NCI-H1930 (cell line): ENCODE measurements at places on chromosomes 4 and X.
A peak's percentile ranks its signal among the peaks of the same experiment; 100 is the strongest.

DNA sequence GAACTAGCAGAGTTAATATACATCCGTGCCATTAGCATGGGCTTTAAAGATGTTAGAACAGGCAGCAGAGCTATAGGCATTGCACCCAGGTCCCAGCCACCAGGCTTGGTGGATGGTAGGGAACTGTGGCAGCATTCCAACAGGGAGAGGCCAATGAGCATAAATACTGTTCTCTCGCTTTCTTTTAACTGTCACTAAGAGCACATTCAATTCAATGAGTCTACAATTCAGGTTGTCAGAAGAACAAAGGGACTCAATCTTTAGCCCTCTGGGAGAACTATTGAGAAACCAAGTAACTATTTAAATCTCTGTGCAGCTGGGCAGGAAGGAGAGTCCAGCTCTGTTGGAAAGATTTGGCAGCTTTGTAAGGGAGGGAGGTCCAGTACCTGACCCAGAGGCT is 165.6 kb downstream of the CHIC1 start:
- DNase-seq: no peak

DNA sequence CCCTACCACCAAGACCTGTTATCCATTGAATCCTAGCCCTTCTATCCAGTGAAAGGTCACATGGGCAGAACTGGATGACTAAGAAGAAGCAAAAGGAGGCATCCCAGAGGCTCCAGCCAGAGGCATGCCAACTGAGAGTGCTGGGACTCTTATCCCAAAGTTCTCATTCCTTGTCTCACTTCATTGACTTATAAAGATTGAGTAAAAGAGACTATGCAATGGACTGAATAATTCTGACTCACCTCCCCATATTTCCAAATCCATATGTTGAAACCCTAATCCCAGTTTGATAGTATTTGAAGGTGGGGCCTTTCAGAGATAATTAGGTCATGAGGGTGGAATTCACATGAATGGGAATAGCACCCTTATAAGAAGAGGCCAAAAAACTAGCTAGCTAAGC is 131.4 kb downstream of the COL25A1 start:
- DNase-seq: no peak

DNA sequence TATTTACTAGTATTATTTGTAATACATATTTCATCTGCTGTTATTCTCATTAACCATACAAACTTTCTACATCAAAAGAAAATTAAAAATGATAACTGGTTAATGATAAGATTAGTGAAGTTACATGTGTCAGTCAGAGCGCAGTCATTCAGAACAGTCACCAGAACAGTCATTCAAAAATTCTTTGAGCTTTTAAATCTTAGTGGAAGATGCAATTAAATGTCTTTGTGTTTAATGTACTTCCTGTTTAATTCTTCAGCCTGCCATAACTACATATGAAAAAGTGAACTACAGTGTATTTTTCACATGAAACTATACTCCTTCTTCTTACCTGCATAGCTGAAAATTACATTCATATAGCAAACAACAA is 179.7 kb upstream of the NDST4 start:
- no peak for DNase-seq

DNA sequence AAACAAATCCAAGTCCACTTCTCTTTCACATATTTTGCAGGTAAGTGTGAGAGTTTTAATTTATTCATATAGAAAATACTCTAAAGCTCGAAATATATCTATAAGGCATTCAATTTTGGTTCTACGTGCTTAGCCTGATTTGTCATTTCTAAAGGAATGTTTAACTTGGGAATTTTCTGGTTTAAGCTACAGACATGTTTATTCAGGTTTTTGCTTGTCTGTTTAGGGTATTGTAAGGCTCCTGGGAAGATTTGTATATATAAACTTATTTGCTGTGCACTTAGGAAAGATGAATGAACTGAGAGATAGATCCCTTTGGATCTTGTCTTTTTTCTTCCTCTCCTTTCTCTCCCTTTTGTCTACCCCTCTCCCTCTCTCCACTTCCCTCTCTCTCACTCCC is 185.9 kb upstream of the NEIL3 start:
- no peak for DNase-seq

DNA sequence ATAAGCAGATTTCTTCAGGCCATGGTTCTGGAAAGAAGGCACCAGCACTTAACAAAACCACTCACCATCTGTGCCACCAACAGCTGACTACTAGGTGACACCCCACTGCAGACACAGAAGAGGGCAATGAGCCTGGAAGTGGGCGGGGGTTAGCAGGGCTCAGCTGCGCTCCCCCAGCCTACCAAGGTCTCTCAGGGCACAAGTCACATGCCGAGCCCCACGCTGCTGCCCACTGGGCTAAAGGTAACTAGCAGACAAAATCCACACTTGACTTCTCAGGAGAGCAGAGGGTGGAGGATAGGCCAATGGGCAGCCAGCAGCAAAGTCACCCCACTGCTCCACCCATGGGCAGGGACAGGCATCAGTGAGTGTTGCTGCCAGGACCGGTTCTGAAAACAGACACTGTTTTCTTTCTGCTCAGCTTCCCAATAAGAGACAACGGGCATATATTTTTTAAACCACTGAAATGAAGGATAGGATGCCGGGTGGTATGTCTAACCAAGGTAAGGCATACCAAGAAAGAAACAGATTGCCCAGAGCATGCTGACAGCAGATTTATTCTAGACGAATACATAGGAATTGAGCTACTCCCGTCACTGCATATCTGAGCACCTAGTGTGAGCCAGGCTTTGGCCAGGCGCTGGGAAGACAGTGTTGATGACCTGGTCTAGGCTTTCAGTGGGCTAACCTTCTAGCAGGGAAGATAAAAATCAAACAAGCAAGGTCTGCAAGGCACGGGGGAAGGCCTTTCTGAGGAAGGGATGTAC is 20.1 kb downstream of the ACSL1 start:
- no peak for DNase-seq

DNA sequence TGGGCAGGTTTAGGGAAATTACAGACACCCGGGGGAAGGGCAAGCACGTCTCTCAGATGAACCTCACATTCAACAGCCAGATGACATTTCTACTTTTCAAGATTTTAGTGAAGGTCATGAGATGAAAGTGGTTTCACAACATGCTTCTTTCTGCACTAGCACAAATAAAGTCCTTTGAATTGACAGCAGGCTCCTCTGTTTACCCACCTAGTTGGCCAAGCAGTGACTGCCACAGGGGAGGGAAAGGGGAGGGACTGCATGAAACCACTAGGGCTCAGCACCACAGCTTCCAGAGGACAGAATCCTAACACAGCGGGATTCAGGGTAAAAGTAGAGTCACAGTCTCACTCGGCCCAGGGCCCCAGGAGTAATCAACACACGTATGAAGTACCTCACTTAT is 6.2 kb downstream of the RAB40A start:
- DNase-seq: no peak

DNA sequence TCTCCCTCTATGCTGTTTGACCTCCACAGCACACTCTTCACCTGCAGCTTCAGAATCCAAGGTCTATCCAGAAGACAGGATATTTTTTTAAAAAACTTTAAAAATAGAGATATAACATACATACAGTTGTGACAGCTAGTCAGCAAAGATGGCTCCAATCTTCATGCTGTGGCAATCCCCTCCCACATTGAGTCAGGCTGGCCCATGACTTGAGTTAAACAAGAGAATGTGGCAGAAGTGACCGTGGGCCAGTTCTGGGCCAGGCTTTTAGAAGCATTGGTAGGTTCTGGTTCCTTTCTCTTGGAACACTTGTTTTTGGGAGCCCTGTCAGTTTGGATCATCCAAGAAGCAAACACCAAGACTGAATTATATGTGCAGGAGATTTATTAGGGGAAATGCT is 36.1 kb upstream of the REPS2 start:
- no peak for DNase-seq

GRCh38 chr4:54898656-54899340 is 226.6 kb downstream of the KDR start:
- no peak for DNase-seq

- no peak for DNase-seq
Observed at GRCh38 chr4:154455111-154455510, 36.5 kb downstream of the DCHS2 start.

DNA sequence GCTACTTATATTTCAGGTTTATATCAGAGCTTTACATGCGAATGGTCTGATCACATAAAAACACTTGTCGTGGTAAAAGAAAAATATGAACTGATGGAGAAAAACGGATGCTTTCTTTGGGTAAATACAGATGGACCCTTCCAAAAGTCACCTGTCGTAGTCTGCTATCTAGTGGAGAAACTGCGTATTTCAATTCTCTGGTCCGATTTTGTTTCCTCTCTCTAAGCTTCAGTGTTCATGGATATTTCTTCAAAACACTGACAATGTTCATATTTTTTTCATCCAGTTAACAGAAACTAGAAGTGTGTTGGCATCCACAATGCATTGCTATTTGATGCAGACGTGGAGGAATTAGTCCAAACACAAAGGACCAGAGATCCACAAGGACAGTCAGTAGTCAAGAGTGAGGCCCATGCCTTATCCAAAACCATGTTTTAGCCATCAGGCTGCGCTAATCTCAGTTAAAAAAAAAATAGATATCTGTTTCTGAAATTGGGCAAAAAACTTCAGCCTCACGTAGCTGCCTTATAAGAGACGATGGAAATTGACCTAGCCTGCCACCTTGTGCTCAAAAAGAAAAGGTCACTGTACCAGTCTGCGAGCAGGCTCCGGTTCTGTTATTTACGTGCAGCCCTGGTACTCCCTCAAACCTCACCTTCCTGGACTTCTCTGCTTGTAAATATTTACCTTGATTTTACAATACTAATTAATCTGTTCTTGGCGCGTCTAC is 16.0 kb downstream of the MEPE start:
- DNase-seq: peak; percentile 19

DNA sequence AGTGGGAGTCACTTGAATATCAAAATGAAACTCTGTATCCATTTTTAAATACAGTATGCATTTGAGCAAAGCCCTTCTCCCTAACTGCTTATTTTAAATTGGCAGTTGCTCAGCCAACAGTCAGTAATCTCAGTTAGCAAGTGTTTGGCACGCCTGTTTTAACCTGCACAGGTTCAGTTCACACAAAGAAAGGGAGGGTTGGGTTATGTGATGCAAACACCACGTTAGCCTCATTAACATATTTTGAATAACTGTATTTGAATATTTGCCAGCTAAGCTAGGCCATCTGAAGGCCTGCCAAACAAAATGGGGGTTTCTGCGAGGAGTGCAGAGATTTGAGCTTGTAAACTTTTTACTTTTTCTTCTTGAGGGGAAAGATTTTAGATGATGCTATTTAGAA is 19.8 kb downstream of the GAB1 start:
- DNase-seq: no peak

DNA sequence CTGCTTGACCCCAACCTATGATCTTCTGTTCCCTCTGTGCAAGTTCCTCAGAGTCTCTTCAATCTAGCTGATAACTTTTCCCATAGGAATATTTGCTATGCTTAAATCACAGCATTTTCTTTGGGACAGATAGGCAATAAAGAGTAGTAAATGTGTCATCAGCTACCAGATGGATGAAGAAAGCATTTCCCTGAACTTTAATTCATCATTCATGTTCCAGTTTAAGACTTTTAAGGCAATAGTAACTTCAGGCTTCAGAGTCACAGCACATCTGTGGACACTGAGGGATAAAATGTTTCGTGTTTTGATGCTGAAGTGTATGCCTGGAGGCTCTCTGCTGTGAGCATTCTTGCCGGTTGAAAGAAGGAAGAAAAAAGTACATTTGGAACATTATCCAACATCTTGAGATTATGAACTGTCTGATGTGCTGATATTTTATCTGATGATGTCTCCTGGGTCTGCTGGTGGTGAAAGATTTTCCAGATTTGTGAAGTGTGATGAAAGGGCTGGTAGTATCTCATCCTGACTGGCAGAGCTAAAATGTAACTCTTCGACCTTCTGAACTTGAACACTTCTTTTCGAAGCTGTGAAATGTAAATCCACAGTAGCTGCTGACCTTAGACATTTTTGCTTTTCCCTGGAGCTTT is 133.7 kb downstream of the DCLK2 start:
- DNase-seq: no peak

DNA sequence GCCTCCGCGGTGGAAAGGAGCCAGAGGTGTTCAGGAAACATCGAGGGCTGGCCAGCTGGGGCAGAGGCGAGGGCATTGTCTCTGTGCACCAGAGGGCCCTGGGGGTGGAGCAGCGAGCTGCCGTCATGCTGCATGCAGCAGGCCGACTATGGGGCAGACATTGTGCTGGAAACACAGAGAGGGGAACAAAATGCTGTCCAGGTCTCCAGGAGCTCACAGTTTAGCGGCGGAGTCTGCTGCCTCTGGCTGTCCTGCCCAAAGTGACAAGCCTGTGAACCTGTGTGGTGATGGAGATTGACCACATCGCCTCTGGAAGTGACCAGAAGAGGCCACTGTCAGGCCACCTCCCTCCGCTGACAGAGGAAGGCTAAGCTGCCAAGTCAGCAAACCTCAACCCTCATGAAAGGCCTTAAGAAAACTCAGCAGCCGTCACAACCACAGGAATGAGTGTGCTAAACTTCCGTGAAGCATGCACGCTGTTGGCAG is 20.1 kb upstream of the SASH3 start:
- no peak for DNase-seq

DNA sequence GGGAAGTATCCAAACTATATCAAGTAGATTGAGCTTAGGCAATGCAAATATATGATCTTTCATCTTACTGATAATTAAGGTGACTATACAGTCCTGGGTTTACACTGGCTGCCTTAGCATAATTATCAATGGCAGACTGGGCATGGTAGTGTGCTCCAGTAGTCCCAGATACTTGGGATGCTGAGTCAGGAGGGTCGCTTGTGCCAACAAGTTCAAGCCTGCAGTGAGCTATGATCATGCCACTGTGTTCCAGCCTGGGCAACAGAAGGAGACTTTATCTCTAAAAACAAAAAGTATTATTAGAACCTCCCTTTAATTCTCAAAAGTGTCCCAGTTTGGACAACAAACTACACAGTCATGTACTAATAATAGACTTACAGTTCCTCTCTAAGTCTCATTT is 99.4 kb upstream of the RASGEF1B start:
- DNase-seq: no peak

GRCh38 chr4:184645904-184646610 is 3.2 kb downstream of the CASP3 start:
- no peak for DNase-seq

DNA sequence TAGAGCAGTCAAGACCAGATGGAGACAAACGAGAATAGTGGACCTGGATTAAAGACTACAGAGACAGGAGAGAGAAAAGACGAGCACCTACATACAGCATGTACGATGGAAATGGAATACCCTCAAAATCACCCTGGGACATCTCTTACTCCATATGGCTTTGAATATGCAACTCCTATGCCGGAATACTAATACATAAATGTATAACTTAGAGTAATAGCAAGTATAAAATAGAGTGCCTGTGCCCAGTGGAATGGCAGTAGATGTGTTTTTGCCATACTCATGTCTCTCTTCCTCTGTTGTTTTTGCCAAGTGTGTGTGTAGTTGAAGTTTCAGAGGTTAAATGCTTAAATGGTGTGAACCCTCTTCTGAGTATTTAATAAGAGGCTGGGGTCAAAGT is 39.8 kb upstream of the LIMCH1 start:
- DNase-seq: no peak

DNA sequence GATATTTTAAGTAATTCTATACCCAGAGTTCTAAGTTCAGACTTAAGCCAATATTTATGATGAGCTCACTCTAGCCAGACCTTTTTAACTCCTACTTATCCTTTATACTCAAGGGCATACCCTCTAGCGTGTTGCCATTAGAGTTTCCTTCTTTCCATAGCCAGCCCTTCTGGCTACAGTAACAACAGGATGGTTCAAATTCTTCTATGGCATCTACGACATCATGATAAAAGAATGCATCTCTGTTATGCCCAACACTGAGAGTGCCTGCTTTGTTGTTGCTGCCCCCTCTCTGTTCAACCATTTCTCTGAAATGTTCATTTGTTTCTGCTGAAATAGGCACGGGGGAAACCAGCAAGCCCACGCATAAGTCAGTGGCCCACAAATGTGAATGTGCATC is 104.5 kb downstream of the UBE2NL start:
- DNase-seq: no peak

- DNase-seq: no peak
Observed at GRCh38 chr4:169174247-169174646, 96.5 kb downstream of the SH3RF1 start.
